Renal cortex interstitium (tissue), 15 donors: ENCODE measurements at places on chromosomes 5 and 9. TPM values are rescaled to one million over a fixed set of nuclear protein-coding genes. Genes with fewer than 3 reads are reported as not detected.

DNA sequence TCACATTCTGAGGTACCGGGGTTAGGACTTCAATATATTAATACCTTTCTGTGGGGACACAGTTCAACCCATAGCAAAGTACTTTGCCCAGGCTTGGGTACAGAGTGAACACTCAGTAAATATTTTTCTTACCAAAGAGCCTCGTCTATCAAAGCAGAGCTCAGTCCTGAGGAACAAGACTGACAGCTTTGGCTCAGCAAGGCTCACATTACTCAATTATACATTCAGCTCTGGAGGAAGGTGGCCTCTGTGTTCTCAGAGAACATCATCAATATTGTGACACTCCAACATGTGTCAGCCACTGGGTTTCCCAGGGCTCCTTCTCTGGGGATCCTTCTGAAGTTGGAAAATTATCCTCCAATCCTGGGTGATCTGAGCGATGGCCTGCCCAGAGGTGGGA, 186.4 kb downstream of the NMUR2 start:
- no peak for DNase-seq

- DNase-seq: no peak
Observed at GRCh38 chr5:10411336-10411735, 30.3 kb upstream of the ROPN1L start.

DNA sequence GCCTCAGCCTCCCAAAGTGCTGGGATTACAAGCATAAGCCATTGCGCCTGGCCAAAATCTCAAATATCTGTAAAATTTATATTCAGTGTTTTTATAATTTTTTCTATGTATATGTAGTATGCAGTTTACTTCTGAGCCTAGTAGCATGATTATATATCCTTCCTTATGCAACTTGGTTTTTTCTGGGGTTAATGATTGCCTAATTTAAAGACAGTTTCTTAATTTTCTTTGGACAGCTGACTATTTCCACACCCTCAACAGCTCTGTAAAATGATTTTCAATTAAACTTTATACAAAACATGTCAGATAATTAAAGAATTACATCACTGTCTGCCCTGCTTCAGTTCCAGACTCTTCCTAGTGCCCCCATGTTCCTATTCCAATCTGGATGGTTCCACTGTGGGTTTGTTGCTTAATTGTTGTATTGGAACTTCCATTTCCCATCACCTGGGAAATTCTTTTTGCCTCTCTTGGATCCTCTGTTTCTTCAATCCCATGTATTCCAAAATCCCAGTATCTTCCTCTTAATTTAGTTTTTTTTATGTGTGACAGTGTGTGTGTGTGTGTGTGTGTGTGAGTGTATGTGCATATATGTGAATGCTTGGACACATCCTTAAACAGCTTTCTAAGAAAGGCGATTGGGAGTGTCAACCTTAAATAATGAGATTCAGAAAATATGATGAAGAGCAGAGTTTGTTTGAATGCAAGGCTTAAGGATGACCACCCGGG, 53.2 kb downstream of the C5orf22 start:
- DNase-seq: no peak

DNA sequence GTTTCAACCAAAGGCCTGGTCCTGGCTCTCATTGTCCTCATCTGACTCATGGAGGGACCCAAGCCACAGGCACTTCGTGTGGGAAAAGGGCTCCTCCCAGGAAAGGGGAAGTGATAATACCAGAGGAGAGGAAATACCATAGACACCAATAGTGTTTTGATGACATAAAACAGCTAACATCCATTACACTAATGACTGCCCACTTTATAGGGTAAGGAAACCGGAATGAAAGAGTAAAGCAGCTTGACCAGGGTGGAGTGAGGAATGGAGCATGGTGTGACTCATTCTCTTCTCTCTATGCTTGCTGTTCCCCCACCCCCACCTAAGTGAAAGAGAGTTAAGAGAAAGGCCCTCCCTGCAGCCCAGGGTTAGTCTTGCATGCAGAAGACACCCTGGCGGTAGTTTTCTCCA, 67.4 kb upstream of the HRH2 start:
- DNase-seq: no peak

DNA sequence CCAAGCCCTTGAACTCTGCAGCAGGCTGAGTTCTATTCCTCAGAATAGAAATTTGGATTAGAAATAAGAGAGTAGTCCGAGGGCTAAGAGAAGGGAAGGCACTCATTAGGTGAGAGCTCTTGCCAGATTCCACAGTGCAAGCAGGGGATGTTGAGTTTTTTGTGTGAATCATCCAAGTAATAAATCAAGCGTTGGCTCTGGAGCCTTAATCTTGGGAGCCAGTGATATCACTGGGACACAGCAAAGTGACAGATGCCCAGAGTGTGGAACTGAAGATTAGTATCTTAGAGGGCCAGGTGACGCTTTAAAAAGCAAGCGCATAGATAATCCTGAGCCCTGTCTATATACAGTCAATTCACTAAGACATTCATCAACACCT, 60.3 kb downstream of the FOXD1 start:
- no peak for DNase-seq

DNA sequence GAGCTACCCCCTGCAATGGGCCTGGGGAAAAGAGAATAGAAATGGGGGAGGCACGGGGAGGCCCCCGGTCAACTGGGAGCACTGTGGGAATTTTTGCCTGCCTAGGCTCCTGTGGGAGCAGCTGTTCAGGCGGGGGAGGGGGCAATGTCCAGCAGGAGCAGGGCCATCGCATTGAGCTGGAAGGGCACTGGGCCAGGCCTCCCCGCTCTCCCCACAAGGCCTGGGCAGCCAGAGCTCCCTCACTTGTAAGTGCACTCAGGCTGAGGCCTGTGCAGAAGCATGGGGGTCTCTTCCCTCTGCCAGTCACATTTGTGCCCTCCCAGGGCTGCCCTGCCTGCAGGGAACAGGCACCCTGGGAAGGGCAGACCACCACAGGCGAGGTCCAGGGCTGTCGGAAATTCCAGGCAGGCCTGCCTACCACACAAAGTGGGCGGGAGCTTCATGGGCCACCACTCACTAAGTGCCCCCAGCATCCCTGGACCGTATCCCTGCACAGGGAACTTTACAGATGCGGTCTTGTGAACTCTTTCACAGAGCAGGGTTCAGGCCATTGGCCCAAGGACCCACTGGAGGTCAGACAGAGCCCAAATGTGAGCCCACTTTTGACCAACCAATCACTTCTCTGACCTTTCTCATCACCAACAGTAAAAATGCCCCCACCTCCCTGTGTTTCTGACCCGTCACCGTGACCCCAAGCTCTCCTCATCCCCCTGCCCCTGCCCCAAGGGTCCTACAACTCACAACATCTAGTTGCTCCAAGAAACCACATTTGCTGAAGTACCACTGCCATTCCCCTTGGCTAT, 1.0 kb upstream of the CFAP157 start:
- no peak for DNase-seq

- DNase-seq: no peak
Observed at GRCh38 chr5:40405230-40405629, 274.5 kb upstream of the PTGER4 start.

PAEP gene
- polyA plus RNA-seq: not detected

PDE8B gene
- 7.8 TPM for polyA plus RNA-seq

C9orf43 gene
- 1.1 TPM for polyA plus RNA-seq
